NCI-H2081 (cell line): ENCODE measurements at places on chromosomes 3 and 15.

- no peak for DNase-seq
Observed at GRCh38 chr3:23920151-23920655, 3.3 kb downstream of the RPL15 start.

GRCh38 chr3:10204921-10205320 is 40.2 kb downstream of the IRAK2 start:
- no peak for DNase-seq

DNA sequence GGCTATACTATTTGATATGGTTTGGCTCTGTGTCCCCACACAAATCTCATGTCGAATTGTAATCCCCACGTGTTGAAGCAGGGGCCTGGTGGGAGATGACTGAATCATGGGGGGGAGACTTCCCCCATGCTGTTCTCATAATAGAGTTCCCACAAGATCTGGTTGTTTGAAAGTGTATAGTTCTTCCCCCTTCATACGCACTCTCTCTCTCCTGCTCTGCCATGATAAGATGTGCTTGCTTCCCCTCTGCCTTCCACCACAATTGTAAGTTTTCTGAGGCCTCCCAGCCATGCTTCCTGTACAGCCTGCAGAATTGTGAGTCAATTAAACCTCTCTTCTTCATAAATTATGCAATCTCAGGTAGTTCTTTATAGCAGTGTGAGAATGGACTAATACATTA is 290.1 kb upstream of the CHRM5 start:
- no peak for DNase-seq

DNA sequence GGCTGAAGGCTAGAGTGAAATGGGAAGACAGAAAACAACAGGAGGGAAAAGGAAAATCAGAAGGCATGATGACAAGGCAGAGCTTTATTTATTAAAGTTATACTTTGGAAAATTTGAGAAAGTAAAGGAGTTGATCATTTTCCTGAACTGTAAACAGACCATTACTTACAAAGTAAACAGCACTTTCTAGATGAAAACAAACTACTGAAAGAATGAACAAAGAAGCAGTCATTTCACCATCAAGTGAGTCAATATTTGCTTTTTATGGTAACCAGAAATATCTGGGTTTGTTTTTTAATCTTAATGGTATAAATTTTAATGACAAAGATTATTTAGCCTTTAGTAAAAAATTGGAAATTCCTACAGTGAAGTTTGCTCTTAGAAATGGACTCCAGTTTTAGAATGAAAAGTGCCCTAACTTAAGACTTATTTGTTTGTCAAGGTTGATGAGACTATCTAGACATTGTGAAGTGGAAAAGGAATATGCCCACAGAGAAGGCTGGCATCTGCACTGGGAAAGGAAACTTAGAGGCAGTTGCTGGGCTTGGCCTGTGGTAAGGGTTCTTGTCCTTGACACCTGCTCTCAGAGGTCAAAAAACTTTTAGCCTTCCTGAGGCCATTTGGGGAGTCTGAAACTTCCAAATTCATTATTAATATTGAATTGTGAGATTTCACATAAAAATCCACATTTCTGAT is 47.2 kb downstream of the SPTSSB start:
- DNase-seq = no peak

DNA sequence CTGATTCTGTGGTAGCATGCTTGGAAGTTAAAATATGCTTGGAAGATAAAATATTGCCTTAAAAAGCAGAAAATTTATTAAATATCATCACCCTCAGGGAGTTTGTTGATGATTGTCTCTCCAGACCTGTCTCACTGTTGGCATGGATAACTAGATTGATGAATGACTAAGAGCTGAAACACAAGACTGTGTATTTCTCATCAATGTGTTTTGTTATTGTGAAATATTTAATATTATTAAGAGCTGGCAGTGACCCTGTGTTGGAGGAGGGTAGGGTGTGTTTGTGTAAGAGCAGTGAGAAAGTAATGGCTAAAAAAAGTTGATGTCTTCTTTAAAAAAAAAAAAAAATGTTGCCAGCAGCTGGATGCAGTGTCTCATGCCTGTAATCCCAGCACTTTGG is 82.2 kb downstream of the ITPR1 start:
- DNase-seq = no peak

GRCh38 chr3:4504340-4505261 is 11.5 kb downstream of the ITPR1 start:
- DNase-seq = no peak

DNA sequence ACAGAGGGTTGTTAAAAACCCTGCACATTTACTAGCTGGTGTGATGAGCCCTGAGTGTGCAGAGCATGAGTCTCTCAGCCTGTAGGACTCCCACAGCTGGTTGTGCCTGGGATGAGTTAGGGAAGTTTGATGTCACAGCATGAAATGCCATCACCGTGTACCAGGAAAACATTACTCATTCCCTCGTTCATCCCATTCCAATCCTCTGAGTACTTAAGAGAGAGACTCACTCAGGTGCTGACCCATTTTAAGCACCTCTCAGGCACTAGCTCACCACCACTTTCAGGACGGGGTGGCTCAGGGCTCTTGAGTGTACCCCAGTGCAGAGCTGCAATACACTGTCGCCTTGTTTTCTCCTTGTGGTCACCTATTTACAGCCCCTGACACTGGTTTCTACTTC is 18.7 kb downstream of the MGLL start:
- no peak for DNase-seq

GRCh38 chr3:46671541-46672348 is 21.7 kb downstream of the ALS2CL start:
- no peak for DNase-seq

DNA sequence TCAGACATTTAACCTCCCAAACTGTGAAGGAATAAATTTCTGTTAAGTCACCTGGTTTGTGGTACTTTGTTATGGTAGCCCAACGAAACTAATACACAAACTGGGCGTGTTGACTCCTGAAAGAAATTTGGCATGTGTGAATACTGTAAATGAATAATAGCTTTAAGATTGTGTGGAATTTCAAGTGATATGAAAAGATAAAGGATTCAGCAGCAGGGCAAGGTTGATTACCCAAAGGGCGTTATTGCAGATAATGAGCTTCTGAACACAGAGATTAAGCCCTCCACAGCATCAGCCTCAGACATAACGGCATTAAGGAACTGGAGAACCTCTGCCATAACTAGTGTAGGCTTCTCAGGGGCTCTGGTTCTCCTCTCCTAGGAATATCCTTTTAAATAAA is 451.5 kb upstream of the NECTIN3 start:
- no peak for DNase-seq

- no peak for DNase-seq
Observed at GRCh38 chr3:60085649-60086048, 1035.8 kb upstream of the CFAP20DC start.

DNA sequence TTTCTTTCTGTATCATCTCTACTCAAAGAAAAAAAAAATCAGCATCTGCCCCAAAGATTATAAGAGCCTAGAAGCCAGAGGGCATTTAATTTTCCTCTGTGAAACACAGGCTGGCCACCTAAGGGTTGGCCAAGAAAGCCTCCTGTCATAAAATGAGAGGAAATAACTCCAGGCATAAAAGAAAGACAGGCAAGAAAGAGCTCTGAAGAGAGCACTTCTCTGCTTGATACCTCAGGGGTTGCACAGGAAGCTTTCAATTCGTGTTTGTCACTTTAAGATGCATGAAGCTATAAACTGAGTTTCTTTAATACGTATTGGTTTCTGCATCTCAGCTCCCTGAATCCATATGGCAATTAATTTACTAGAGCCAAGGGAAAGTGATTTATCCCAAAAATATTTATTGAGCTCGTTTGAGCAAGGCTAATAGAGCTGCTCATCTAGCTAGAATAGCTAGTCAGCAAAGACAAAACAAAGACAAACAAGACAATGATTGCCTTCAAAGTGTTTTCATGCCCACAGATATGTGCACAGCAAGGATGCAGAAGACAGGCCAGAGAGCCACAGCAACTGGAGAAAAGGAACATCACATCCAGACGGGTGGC is 35.5 kb downstream of the ATP8B4 start:
- no peak for DNase-seq

DNA sequence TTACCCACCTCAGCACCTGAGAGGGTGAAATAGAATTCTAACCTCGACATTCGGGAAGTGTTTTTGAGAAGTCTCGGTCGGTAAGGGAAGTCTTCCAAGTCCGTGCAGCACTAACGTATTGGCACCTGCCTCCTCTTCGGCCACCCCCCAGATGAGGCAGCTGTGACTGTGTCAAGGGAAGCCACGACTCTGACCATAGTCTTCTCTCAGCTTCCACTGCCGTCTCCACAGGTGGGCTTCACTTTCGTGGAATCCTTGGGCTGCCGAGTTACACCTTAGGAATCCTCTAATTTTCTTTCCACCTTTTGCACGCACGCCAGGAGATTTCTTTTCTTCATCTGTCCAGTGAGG is 775 bp downstream of the CCNDBP1 start:
- no peak for DNase-seq

GRCh38 chr3:176967522-176967921 is 229.8 kb downstream of the TBL1XR1 start:
- DNase-seq = no peak

- DNase-seq = peak; percentile 59
Observed at GRCh38 chr3:17352620-17353019, 389.8 kb downstream of the TBC1D5 start.

GRCh38 chr3:50551054-50551659 is 16.4 kb downstream of the C3orf18 start:
- no peak for DNase-seq

- no peak for DNase-seq
Observed at GRCh38 chr3:132395126-132395525, 22.2 kb upstream of the DNAJC13 start.

DNA sequence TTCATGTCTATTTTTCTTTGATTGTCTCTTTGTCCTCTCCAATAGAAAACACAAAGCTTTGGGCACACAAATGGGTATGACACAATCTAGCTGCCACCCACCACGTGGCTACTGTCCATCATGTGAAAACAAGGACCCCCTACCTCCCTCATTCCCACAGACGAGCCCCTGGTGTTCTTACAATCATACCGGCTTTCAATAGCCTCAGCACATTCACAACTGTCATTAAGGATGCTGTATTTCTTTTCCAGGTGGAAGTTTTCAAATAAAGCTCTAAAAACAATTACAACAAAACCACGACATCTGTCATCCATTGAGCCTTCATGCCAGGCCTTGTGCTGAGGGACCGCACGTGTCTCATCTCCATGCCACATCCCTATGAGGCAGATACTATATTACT is 552.6 kb upstream of the ADAMTS9 start:
- DNase-seq = peak; percentile 18

DNA sequence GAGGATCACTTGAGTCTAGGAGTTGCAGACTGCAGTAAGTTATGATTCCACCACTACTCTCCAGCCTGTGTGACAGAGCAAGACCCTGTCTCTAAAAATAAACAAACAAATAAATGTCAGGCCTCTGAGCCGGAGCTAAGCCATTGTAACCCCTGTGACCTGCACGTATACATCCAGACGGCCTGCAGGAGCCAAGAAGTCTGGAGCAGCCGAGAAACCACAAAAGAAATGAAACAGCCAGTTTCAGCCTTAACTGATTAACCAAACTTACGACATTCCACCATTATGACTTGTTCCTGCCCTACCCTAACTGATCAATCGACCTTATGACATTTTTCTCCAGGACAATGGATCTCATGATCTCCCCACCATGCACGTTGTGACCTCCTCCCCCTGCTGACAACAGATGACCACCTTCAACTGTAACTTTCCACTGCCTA is 32.5 kb upstream of the ZKSCAN7 start:
- DNase-seq = no peak

DNA sequence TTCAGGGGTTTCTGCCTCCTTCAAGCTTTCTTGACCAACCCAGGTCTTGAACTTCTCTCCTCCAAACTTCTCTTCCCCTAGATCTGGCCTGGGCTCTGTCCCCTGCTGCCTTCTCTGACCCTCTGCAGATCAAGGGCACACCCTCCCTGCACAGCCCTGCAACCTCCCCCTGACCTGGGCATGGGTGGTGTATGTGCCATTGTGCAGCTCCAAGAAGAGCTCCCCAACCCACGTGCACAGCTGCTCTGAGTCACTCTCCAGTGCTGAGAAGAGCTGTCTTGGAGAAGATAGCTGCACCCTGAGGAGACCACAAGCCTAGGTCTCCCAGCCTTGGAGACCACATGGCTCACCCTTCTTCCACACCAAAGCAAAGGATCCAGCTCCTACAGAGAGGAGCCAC is 8.0 kb downstream of the MAN2C1 start:
- DNase-seq = no peak

DNA sequence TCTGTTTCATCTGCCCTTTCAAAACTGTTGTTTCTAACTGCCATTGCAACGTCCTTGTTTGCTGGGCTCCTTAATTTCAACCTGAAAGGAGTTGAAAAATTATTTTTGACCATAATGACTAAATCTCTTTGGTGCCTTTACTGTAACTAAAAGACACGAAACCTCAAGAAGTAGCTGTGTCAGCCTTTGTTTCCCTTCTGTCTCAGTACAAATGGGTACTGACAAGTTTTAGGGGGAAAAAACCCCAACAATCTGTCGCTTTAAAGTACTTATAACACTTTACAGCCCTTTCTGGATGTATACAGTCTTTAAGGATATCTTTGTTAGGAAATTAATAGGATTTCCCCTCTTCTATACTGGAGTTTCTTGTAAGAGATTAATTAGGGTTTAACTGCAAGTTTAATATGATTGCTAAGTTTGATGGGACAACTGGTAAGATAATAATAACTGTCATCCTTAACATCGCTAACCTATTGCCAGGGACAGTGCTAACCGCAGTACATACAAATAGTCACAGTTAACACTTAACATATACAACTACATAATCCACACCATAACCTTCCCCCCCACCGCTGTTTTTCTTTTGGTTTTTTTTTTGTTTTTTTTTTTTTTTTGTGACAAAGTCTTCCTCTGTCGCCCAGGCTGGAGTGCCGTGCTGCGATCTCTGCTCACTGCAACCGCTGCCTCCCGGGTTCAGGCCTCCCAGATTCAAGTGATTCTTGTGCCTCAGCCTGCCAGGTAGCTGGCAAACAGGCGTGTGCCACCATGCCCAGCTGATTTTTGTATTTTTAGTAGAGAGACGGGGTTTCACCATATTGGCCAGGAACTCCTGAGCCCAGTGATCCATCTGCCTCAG is 1.7 kb downstream of the GXYLT2 start:
- no peak for DNase-seq

DNA sequence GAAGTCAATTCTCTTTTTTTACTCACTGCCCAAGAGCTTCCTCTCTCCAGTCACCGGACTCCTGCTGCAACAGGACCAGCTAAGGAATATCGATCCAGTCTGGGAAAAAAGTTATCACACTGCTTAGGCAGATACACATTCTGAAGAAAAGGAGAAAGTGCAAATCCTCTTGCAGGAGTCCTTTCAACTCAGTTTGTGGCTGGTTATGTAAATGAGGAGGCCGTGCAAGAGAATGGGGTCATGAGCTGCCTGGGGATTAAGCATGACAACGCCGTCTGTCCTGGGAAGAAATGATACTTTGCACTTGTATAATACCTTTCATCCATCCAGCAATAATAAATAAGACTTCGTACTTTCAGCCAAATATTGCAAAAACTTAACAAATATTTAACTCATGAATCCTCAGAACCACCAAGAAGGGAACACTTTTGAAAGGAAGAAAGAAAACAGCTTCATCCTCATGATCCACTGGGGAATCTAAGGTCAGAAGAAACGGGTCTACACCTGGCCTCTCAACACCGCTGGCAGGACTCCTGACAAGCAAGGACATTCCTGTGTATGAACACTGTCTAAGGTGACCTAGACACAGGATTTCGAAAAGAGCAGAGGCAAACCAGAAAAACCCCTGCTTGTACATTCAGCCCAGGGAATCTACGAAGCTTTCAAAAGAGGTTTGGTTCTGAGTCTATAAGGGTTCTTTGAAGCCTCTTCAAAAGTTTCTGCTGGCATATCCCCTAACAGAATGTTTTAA is 13.1 kb upstream of the WWTR1 start:
- no peak for DNase-seq

GRCh38 chr15:68775671-68776476 is 44.8 kb downstream of the ANP32A start:
- no peak for DNase-seq

- no peak for DNase-seq
Observed at GRCh38 chr3:38707730-38708129, 58.2 kb upstream of the SCN5A start.
